ENCODE measurements at places on chromosomes 4 and X. TPM values are rescaled to one million over a fixed set of nuclear protein-coding genes. Genes with fewer than 3 reads are reported as not detected.

The GAGE12H gene
- not detected for total RNA-seq

The SLC7A11 gene
- total RNA-seq, result 53.4 TPM

The TGIF2LX gene
- not detected for total RNA-seq

The TXK gene
- 0.17 TPM for total RNA-seq

The FDCSP gene
- not detected for total RNA-seq

The PDGFRA gene
- 432 TPM for total RNA-seq

The RS1 gene
- total RNA-seq, result not detected

The ARHGAP6 gene
- 10.3 TPM for total RNA-seq

The PAGE1 gene
- not detected for total RNA-seq

The ARX gene
- not detected for total RNA-seq

The ADGRG4 gene
- under 0.01 TPM for total RNA-seq

The CD38 gene
- 0.33 TPM for total RNA-seq

The PDE5A gene
- 402 TPM for total RNA-seq

The SCML2 gene
- total RNA-seq, result 1.7 TPM

The FAAH2 gene
- 0.15 TPM for total RNA-seq

The CBR4 gene
- total RNA-seq, result 10.4 TPM

The PCDH18 gene
- 382 TPM for total RNA-seq

The PRICKLE3 gene
- 7.1 TPM for total RNA-seq

The CXCL1 gene
- 16.4 TPM for total RNA-seq

The GLRB gene
- 11.8 TPM for total RNA-seq

All from smooth muscle cell of trachea (primary cell).